ENCODE measurements at places on chromosomes 4 and X.

GRCh38 chrX:151563449-151563848 lies at the start of gene PASD1:
Gene PASD1 (plus strand): TSS chrX:151563675. CDS start chrX:151601554, 37,879 bp downstream.
- no peak for DNase-seq

GRCh38 chrX:71617742-71618141 lies 569 bp downstream of the CXCR3 start:
- DNase-seq: no peak

DNA sequence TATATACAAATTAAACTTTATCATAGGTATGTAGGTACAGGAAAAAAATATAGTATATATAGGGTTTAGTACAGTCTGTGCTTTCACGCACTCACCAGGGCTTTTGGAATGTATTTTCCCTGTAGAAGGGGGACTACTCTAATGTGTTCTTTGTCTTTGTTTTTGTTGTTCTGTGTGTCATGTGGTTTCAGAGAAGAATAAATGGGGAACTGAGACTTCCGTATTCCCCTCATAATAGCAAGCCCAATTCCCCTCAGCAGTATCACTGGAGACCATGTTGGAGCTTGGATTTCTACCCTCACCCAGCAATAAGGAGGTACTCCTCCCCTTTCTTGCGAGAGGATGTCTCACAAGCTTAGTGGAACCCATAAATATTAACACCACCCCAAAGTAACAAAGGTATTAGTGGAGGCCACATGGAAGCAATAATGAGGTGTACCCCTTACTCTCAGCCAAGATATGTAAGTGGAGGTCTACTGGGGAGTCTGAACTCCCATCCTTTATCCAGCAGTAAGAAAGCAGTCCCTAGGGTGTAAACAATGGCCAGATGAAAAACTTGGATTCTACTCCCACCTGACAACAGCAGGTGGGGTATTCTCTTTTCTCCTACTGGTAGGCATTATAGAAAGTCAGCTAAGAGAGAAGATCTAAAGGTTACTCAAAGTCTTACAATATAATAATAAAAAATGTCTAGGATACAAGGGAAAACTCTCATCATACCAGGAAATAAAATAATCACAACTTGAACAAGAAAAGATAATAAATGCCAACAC lies 805.4 kb upstream of the GALNTL6 start:
- no peak for DNase-seq

- no peak for DNase-seq
Observed at GRCh38 chr4:3323071-3323481, 30.3 kb downstream of the RGS12 start.

- no peak for DNase-seq
Observed at GRCh38 chrX:48530736-48531135, 8.8 kb upstream of the TBC1D25 start.

GRCh38 chr4:36208893-36209473 lies 35.3 kb downstream of the ARAP2 start:
- DNase-seq: no peak

DNA sequence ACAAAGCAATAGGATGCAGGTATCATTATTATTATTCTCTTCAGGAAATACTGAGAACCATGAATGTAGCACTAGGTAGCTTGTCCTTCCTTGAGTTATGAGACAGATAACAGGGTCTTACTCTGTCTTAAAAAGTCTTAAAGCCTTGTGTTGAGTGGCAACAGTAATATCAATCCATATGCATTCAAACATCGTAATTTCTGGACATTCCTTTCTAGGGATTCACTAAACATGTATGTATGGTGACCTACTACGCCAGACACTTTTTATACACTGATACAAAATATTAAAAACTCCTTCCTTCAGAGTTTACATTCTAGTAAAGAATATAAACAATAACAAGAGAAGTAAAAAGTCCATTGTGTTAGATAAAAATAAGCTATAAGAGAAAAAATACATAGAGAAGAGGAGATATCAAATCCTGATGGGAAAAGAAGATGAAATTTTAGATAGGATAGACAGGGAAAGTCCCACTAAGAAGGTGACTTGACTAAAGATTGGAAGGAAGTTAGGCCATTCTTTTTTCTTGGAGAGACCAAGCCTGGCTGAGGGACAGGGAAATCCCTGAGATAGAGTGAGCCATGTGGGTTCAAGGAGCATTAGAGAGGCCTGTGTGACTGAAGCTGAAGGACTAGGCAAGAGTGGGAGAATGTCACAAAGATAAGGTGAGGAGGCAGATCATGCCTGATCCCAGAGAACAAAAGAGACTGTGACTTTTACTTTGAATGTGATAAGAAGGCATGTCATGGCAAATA lies 5.0 kb upstream of the DDX60L start:
- DNase-seq: no peak

- no peak for DNase-seq
Observed at GRCh38 chr4:26069218-26069617, 155.2 kb downstream of the SMIM20 start.
